ENCODE measurements at places on chromosomes 1 and 21.
A peak's percentile ranks its signal among the peaks of the same experiment; 100 is the strongest.

DNA sequence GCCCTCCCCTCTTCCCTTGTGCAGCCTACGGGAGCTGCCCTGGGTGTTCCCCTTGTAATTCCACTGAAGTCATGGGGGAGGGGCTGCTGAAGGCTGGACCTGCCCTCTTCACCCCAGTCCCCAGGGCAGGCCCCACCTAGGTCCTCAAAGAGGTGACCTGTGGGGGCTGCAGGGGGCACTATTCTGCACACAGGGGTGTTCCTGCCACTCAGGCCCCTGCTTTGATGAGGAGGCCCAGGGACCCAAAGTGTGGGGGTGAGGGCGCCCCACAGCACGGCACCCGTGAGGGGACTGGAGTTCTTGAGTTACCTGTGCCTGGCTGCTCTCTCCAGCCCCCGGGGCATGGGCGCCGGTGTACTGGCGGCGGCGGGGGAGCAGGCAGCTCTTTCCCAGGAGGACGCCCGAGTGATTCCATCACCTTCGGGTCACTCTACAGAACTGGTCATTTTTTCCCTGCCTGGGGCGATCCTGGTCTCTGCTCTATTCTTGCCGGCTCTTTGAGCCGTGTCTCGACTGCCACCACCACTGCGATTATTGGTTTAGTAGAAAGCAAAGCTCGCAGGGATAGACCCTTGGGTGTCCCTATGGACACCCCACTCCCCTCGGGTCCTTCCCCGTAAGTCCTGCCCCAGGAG, 6.9 kb upstream of the PRDM16 start:
- DNase-seq: no peak
- no peaks in the 10 kb centered on the region for H3K36me3 ChIP-seq
- H3K27me3 ChIP-seq: peaks cover 63% of the 10 kb centered on the region
- H3K4me3 ChIP-seq: no peak overlapping the region

DNA sequence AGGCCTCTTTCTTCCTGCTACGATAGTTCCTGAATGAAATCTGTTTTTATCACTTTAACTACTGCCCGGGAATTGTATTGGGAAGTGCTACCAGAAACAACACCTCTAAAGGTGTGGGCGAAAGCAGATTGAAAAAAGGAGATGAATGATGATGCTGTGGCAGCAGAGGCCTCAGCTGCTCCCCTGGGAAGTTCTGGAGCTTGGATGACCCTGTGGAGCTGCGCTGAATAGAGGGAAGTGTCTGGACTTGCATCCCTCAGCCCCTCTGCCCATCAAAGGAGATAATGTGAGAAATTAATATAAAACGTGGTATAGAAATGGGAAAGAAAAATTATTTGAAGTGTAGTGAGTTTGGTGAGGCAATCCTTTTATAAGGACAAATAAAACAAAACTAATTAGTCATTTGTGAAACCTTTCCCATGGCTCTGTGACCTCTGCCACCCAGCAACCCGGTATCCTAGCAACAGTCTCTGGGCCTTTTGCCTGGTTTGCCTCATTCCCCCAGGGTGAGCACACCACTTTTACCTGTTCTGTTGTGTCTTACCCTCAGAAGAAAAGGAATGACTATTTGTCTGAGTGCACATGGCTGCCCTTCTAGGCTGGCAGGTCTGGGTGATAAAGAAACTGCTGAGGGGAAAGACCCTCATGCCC, 21.3 kb downstream of the OVAAL start:
- no peak overlapping the region for H3K4me3 ChIP-seq
- H3K36me3 ChIP-seq: no peaks in the 10 kb centered on the region
- H3K27ac ChIP-seq: peak overlapping the region; percentile 66
- no peak for DNase-seq
- no peaks in the 10 kb centered on the region for H3K27me3 ChIP-seq

DNA sequence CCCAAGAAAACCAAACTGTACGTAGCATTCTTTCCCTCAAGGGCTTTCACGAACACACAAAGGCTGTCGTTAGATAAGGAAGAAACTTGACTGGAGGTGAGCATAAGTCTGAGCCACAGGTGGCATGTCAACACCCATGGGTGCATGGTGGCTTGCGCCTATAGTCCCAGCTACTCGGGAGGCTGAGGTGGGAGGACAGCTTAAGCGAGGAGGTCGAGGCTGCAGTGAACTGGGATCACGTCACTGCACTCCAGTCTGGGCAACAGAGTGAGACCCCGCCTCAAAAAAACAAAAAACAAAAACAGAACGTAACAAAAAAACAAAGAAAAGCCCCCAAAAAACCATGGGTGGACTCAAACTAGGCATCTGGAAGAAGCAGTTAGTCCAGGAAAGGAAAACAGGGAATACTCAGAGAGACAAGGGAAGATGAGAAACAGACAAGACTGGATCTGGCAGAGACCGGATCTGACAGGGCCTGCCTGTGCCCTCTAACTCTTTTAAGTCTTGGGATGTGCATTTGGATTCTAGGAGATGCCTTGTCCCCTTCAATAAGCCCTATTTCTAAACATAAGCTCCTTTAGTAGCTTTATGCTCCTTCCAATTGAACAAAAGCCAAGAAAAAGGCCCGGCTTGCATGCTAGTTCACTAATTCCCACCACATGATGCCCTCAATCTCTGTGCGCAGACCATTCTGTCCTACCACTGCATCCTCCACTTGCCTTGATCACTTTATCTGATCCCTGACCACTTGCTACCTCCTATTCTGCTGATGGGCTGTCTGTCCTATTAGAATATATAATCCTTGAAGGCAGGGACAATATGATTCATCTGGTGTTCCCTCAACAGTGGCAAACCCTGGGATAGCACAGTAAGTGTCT, 73.8 kb downstream of the APP start:
- H3K36me3 ChIP-seq: no peaks in the 10 kb centered on the region
- H3K27me3 ChIP-seq: no peaks in the 10 kb centered on the region
- H3K4me1 ChIP-seq: peaks cover 3% of the 10 kb centered on the region
- no peak overlapping the region for H3K27ac ChIP-seq

DNA sequence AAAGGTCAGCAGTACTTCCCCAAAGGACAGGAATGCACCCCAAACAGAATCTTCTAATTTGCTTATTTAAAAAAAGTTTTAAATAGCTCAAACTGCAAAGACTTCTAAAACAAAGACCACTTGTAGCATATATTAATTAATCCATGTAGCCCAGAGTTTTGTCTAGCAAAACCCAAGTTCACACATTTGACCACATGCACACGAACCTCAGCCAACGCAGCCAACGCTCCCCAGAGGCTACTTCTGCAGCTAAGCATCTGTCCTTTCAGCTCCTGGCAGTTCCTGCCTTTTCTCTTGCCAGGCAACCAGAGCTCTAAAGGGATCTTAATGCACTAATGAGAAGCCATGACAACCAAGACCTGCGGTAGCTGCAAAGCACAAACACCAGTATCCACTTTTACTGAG, 89.6 kb downstream of the RERE start:
- H3K4me3 ChIP-seq: no peak overlapping the region
- no peaks in the 10 kb centered on the region for H3K27me3 ChIP-seq
- DNase-seq: no peak

GRCh38 chr1:198179556-198179981, 22.8 kb downstream of the NEK7 start:
- H3K27me3 ChIP-seq: no peaks in the 10 kb centered on the region
- H3K4me1 ChIP-seq: peaks cover 6% of the 10 kb centered on the region
- H3K36me3 ChIP-seq: no peaks in the 10 kb centered on the region
- DNase-seq: no peak

GRCh38 chr1:241440904-241441303, 78.7 kb downstream of the FH start:
- no peaks in the 10 kb centered on the region for H3K36me3 ChIP-seq
- H3K4me3 ChIP-seq: no peak overlapping the region
- H3K27me3 ChIP-seq: no peaks in the 10 kb centered on the region
- H3K4me1 ChIP-seq: no peaks in the 10 kb centered on the region
- no peak overlapping the region for H3K27ac ChIP-seq

DNA sequence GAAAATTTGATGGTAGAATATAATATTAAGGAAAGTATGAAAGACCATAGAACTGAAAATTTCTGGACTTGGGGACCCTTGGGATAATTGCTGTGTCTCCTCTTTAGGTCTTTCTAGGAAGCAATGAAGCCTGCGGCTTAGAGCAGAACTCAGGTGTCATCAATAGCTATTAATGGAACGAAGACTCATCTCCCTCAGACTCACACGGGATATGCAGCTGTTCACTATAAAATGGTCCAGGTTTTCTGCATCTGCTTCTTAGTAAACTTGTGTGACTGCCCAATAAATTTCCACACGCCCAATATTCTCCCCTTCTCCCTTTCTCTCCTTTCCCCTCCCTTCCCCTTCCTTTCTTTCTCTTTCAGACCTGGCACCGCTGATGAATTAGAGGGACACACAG, 392.5 kb downstream of the HLX start:
- no peaks in the 10 kb centered on the region for H3K27me3 ChIP-seq
- DNase-seq: no peak
- no peak overlapping the region for H3K27ac ChIP-seq
- H3K4me3 ChIP-seq: no peak overlapping the region
- no peaks in the 10 kb centered on the region for H3K4me1 ChIP-seq
- no peaks in the 10 kb centered on the region for H3K36me3 ChIP-seq

- H3K27me3 ChIP-seq: no peaks in the 10 kb centered on the region
- H3K27ac ChIP-seq: no peak overlapping the region
- H3K4me1 ChIP-seq: peaks cover 2% of the 10 kb centered on the region
- no peaks in the 10 kb centered on the region for H3K36me3 ChIP-seq
- H3K4me3 ChIP-seq: no peak overlapping the region
- no peak for DNase-seq
Measured at GRCh38 chr1:204841798-204842197, 28.9 kb upstream of the NFASC start.

DNA sequence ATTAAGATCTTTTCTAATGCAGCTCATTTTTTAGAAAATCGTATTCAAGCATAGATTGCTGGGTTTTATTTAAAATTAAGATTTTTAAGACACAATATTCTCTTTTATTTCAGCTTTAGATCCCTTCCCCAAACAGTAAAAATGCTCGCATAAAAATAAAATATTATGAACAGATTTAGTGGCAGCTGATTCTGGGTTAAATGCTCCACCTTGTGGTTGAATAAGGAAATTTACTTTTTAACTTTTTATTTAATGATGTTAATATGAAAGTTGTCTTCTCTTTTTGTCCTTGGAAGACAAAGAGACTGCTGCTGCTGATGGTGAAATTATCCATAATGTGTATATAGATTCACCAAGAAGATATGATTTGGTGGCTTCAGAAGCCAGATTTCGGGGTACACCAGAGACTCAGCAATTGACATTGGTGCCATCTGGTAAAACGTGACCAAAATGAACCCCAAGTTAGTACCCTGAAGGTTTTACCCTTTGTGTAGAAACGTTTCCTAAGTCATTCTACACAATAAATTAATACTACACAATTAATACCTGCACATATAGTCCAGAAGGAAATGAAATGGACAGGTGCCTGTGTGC, 128.0 kb downstream of the ADAMTS1 start:
- H3K4me1 ChIP-seq: no peaks in the 10 kb centered on the region
- H3K4me3 ChIP-seq: no peak overlapping the region
- H3K27ac ChIP-seq: no peak overlapping the region
- no peaks in the 10 kb centered on the region for H3K36me3 ChIP-seq
- H3K27me3 ChIP-seq: no peaks in the 10 kb centered on the region

- no peaks in the 10 kb centered on the region for H3K4me1 ChIP-seq
- no peak overlapping the region for H3K4me3 ChIP-seq
- H3K27ac ChIP-seq: no peak overlapping the region
- DNase-seq: no peak
Measured at GRCh38 chr1:172255223-172255560, 165.3 kb upstream of the C1orf105 start.

DNA sequence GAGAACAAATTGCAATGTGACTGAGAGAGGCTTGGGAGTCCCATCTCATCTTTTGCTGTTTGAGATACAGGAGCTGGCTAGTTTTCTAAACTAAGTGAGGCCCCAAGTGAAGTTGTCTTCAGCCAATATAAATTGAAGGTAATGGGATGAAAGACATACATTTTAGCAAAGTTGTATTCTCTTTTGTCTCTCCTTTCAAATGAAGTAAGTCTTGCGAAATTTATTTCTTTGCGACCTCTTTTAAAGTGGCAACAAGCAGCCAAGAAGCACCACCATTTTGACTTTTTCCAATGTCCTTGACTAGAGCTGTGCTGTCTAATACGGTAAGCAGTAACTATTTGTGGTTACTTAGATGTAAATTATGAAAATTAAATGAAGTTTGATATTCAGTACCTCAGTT, 385.7 kb downstream of the USP25 start:
- H3K27me3 ChIP-seq: no peaks in the 10 kb centered on the region
- no peaks in the 10 kb centered on the region for H3K4me1 ChIP-seq
- H3K27ac ChIP-seq: no peak overlapping the region
- no peaks in the 10 kb centered on the region for H3K36me3 ChIP-seq
- no peak for DNase-seq

GRCh38 chr1:98668733-98669132, 7.2 kb downstream of the SNX7 start:
- no peaks in the 10 kb centered on the region for H3K27me3 ChIP-seq
- H3K4me3 ChIP-seq: no peak overlapping the region
- H3K27ac ChIP-seq: no peak overlapping the region

DNA sequence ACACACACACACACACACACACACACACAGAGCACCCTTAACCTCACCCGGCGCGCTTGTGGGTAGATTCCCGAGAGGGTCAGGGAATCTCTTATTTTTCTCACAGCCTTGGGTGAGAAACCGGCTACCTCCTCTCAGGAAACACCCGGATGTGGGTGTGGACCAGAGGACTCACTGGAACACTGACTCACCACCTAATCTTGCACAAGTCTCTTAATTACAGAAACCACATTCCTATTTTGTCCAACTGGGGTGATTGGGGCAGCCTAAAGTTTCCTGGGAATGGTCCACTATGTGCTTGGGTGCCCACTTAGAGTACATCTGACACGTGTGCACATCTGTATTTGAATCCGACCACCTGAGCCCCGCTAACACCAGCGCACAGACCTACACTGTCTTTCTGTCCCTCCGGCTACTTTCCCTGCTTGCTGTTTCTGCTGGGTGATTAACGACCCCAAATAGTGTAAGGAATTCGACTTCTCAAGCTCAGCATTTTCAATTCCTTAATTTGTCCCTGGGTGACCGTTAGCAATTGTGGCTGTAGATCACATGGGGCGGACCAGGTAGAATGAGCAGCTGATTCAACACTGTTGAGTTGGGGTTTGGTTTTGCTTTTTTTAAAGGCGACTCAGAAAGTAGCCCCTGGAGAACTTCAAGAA, 14.0 kb upstream of the TBX15 start:
- no peak for DNase-seq
- no peak overlapping the region for H3K4me3 ChIP-seq
- H3K4me1 ChIP-seq: no peaks in the 10 kb centered on the region
- H3K36me3 ChIP-seq: no peaks in the 10 kb centered on the region

GRCh38 chr1:204990059-204990664, 52.9 kb upstream of the CNTN2 start:
- peaks cover 6% of the 10 kb centered on the region for H3K4me1 ChIP-seq
- no peak overlapping the region for H3K4me3 ChIP-seq
- H3K36me3 ChIP-seq: no peaks in the 10 kb centered on the region
- H3K27me3 ChIP-seq: peaks cover 23% of the 10 kb centered on the region
- no peak for DNase-seq

DNA sequence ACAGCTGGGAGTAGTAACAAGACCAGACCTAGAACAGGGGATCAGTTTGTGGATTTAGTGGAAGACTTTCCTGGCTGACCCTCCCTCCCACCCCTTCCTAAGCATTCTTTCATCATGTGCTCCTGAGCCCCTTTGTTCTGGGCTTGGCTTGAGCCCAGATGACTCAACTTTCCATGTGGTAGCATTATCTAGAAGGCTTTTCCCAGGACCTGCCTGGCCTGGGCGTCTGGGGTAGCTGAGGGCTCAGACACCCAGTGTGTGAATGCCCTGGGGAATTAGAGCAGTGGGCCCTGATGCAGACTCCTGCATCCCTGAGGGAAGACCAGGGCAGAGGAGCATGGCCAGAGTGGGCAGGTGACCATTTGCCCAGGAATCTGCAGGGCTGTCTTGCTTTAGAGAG, 44.1 kb upstream of the TSPAN2 start:
- no peak for DNase-seq
- no peak overlapping the region for H3K27ac ChIP-seq
- no peak overlapping the region for H3K4me3 ChIP-seq
- no peaks in the 10 kb centered on the region for H3K4me1 ChIP-seq
- no peaks in the 10 kb centered on the region for H3K36me3 ChIP-seq

Data from neuronal stem cell (in vitro differentiated cells).